ENCODE measurements at places on chromosomes 1 and 21. TPM values are rescaled to one million over a fixed set of nuclear protein-coding genes. Genes with fewer than 3 reads are reported as not detected.

Gene CELA2A
- not detected for polyA plus RNA-seq

Gene GJA8
- polyA plus RNA-seq: not detected

Gene PDPN
- 46.9 TPM for polyA plus RNA-seq

Gene CFHR2
- not detected for polyA plus RNA-seq

Gene OLFM3
- polyA plus RNA-seq: 34.2 TPM

Gene PRRX1
- polyA plus RNA-seq: 4.5 TPM

Gene SYTL1
- polyA plus RNA-seq: 1.3 TPM

Gene CD2
- polyA plus RNA-seq: not detected

Gene DYNLT5
- polyA plus RNA-seq: 43.3 TPM

Gene NBPF6
- 0.13 TPM for polyA plus RNA-seq

Gene MYOM3
- 0.98 TPM for polyA plus RNA-seq

Gene GJA9
- polyA plus RNA-seq: 0.16 TPM

Gene PCNT
- polyA plus RNA-seq: 47.4 TPM

Gene APOBEC4
- not detected for polyA plus RNA-seq

Gene SH2D2A
- 0.53 TPM for polyA plus RNA-seq

All from spinal cord (tissue), 10 donors.